ENCODE measurements at places on chromosomes 11 and 22.

DNA sequence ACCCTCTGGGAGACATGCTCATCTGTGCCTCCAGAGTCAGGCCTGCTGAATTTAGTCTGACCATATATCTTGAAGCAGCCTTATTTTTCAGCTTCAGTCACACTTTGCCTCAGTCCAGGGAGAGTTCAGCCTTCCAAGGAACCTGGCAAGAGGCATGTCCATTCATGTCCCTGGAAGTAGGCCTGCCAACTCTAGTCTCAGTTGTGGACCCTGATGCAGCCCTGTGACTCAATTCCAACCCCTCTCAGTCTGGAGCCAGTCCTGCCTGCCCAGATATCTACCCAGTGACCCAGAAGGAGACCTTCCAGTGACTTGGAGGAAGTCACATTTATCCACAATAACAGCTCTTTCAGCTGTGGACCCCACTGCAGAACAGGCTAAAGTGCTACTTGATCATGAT, 566.6 kb downstream of the TMEM135 start:
- DNase-seq, result no peak

GRCh38 chr11:45142241-45143055, 4.0 kb upstream of the PRDM11 start:
- DNase-seq, result no peak

DNA sequence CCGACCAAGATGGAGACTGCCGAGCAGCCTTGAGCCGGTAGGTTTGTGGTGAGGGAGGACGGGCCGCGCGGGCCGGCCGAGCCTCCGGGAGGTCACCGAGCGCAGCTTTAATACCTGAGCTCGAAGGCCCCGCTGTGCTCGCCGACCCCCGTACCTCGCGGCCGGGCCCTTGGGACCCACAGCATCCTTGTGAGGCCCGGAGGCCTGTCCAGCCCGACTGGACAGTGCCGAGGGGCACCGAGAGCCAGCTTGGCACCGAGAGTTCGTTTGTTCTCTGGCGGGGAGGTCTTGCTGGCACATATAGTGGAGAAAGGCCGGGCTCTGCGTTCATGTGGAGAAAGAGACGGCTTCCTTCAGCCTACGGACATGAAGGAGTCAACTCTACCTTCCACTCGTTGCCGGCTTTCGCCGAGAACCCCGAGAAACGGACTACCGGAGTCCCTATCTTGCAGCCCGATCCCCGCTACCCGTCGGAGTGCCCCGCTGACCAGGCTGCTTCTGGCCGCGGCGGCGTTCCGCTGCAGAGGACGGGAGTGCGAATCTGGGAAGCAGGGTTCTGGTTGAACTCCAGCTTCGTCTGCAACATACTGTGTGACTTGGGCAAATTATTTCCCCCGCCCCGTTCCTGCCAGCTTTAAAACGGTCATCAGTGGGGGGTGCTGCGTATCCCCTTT, 349 bp downstream of the TSSC4 start:
- no peak for DNase-seq

GRCh38 chr22:30881361-30882183, 87.0 kb downstream of the MORC2 start:
- DNase-seq, result no peak

GRCh38 chr22:21865041-21865440, 2.4 kb downstream of the MAPK1 start:
- no peak for DNase-seq

DNA sequence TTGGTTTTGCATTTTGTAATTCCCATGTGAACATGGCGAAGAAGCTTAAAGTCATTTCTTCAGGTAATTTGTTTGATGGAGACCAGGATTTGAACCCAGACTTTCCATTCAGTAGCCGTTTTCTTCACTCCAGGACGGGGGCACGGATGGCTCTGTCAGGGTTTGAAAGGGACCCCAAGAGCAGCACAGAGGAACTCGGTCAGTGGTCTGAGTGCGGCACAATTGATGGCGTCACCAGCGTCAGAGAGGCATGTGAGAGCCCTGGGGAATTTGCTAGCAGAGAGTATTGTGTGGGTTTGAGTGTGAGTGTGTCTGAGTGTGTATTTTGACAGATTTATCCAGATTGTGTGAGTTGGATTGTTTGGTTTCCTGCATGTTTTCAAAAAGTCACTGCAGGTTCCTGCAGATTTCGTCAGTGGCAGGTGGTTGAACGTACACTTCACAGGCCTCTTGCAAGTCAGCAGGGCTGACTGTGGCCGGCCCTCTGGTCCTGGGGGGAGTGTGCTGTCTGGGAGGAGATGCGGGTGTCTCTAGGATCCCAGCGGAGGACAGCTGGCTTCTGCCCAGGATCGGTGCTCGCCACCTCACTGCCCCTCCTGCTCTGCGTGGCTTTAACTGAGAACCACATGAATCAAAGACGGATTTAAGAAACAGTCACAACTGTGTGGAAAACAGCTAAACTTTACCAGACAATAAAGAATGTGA, 199.3 kb downstream of the TBC1D22A start:
- no peak for DNase-seq
